ENCODE measurements at places on chromosomes 7 and 10.

- DNase-seq: no peak
Measured at GRCh38 chr7:82417898-82418297, 25.7 kb downstream of the CACNA2D1 start.

GRCh38 chr7:69871213-69871885 lies 273.1 kb downstream of the AUTS2 start:
- DNase-seq: no peak

DNA sequence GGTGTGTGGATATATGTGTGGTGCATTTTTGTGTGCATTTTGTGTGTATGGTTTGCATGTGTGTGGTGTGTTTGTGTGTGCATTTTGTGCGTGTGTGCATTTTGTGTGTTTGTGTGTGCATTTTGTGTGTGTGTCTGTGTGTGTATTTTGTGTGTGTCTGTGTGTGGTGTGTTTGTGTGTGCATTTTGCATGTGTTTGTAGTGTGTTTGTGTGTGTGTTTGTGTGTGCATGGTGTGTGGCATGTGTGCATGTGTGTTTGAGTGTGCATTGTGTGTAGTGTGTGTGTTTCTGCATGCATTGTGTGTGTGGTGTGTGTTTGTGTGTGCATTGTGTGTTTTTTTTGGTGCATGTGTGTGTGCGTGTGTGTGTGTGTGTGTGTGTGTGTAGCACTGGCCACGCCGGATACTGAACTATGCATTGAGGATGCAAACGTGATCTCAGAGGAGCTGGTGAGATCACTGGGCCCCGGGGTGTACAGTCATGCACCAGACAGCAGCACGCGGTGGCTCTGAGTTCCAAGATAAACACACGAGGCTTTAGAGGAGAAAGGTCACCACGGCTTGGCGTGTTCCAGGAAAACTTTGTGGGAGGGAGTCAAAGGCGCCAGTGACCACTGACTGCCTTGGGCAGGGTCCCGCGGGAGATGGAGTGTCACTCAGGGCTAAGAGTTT lies 106.6 kb upstream of the SHH start:
- no peak for DNase-seq

DNA sequence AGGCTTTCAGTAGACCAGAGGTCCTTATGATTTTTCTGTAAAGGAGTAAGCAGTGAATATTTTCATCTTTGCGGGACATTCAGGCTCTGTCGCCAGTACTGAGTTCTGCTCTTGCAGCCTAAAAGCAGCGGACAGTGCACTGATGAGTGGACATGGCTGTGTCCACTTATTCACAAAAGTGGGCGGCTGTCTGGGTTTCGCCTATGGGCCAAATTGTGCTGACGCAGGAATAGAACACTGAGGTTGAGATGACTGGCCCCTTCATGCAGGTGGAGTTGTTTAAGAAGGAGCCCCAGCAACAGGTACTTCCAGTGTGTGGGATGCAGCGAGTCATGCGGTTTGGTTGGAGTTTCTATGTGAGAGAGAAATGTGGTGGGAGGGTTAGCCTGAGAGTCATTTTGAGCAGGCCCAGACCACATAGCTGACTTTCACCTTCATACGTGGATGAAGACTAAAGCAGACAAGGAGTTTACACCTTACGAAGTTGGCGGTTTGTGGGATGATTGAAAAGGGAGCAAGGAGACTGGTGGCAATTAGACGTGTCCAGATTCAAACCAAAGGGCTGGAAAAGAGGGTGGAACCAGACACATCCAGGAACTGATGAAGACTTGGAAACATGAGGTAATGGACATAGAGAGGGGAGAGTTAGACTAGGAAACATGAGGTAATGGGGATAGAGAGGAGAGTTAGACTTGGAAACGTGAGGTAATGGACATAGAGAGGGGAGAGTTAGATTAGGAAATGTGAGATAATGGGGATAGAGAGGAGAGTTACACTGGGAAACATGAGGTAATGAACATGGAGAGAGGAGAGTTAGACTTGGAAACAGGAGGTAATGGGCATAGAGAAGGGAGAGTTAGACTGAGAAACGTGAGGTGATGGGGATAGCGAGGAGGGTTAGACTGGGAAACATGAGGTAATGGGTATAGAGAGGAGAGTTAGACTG lies 38.2 kb downstream of the WDR37 start:
- peak; percentile 9 for DNase-seq

DNA sequence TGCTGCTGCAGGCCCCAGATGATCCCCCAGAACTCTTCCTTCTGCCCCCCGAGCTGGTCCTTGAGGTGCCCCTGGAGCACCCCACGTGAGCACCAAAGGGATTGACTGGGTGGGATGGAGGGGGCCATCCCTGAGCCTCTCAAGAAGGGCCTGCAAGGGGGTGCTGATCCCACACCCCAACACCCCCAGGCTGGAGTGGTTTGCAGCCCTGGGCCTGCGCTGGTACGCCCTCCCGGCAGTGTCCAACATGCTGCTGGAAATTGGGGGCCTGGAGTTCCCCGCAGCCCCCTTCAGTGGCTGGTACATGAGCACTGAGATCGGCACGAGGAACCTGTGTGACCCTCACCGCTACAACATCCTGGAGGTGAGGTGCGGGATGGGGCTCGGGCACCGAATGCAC lies 8.2 kb downstream of the NOS3 start:
- DNase-seq: no peak

GRCh38 chr10:86344714-86345161 lies 21.9 kb downstream of the GRID1 start:
- DNase-seq: no peak

- DNase-seq: no peak
Measured at GRCh38 chr7:151680810-151681209, 161.1 kb upstream of the RHEB start.

DNA sequence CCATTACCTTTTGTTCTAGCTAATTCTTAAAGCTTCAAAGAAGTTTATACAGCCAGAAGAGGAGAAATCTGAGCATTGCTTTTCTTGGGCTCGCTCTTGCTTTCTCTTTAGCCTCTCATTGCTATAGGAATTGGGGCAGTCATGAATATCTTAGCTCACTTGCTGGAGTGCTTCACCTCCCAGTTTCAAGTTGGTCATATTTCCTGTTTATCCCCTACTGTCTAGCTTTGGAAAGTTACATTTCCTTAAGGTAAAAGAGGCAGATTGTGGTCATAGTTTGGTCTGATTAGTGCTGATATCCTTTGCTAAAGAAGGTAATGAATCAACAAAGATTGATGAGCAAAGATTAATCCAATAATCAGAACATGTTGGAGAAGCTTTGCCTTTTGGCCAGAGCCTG lies 77.7 kb upstream of the GLI3 start:
- DNase-seq: no peak

GRCh38 chr10:70931168-70931815 lies 42.9 kb upstream of the PCBD1 start:
- no peak for DNase-seq

DNA sequence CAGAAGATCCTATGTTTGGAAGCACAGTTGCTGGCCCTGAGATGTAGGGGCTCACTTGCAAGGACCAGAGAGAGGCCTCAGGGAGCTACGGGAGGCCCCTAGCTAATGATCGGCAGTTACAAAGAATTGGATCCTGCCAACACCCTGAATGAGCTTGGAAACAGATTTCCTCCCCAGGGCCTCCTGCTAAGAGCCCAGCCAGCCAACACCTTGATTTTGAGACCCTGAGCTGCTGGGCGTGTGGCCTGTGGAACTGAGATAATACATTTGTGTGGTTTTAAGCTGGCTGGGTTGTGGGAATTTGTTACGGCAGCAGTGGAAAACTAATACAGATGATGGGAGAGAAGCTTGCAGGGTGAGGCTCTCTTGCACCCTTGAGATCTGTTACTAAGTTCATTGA lies 3.9 kb downstream of the DOCK1 start:
- DNase-seq: no peak

Data from stimulated activated CD4-positive, alpha-beta T cell treated with anti-CD3 and anti-CD28 coated beads, Interleukin-12 subunit alpha, Interleukin-12 subunit beta, amount 100 ng/mL, for 24 hours (primary cell).